CD4-positive, alpha-beta T cell treated with Interleukin-21 for 1 hour (primary cell): ENCODE measurements at places on chromosomes 3 and 15.

- no peak for DNase-seq
These were observed 50.4 kb upstream of the ATP2C1 start for GRCh38 chr3:130843441-130843840.

- no peak for DNase-seq
These were observed 4.9 kb upstream of the ZNF385D start for GRCh38 chr3:21755896-21756295.

DNA sequence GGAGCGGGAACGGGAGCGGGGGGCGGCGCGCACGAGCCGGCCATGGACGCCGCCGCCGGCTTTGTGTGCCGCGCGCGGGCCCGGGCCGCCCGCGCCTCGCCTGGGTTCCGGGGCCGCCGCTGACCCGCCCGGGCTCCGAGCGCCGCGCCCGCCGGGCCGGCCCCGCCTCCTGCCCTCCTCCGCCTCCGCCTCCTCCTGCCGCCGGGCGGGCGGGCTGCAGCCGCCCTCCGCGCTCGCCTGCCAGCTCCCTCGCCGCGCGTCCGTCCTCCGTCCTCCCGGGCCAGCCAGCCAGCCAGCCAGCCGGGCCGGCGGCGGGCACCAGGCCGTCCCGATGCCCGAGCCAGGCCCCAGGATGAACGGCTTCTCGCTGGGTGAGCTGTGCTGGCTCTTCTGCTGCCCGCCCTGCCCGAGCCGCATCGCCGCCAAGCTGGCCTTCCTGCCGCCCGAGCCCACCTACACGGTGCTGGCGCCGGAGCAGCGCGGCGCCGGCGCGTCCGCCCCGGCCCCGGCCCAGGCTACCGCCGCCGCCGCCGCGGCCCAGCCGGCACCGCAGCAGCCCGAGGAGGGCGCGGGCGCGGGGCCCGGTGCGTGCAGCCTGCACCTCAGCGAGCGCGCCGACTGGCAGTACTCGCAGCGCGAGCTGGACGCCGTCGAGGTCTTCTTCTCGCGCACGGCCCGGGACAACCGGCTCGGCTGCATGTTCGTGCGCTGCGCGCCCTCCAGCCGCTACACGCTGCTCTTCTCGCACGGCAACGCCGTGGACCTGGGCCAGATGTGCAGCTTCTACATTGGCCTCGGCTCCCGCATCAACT is at the start of gene ABHD17C:
Gene ABHD17C (plus strand): TSS at position 212 of the 812 bp plus-strand sequence. CDS start 120 bp downstream, at position 332.
- DNase-seq: peak; percentile 45

DNA sequence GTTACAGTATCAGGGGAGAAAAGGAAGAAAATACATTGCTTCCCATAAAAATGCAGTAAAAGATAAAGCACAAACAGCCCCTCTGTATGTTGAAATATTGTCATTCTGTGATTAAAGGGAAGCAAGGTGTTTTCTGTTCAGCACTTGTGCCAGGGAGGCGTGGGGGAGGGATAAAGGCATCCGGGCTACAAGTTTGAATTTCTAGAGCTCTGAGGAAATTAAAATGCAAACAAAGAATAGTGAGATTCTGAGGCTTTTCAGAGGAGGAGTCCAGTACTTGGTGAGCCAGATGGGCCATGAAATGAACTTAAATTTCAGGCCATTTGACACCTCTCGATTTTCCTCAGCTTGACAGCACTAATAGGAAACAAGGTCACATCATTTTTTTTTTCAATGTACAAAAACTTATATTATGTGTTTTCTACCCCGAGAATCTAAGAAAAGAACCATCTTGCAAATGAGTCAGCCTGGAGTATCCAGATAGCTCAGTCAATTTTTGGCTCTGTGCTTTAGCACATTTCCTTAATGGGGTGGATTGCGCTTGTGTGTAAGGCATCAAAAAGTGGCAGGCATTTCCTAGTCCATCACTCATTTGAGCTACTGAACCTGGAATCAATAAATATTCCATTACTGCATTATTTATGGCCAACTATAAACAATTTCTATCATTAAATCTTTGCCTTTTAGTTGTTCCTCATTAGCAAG is 640.8 kb upstream of the TBL1XR1 start:
- no peak for DNase-seq

DNA sequence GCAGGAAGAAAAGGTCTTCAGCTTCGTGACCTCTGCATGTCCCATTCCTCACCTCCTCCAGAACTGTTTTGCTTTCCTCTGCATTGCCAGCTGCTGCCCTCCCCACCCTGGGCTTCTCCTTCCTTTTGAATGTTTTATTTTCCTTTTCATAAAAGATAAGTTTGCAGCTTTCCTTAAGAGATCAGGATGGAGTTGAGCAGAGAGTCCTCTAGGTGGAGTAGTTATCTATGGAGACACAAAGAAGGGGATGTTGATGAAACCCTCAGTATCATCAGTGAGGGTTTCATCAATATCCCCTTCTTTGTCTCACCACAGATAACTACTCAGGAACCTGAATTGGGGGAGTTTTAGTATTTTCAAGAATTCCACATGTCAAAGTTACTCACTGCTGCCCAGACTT is 19.0 kb upstream of the SLC25A36 start:
- peak; percentile 8 for DNase-seq

- DNase-seq: no peak
These were observed 38.0 kb downstream of the TXNRD3 start for GRCh38 chr3:126616931-126617330.

GRCh38 chr15:78241017-78241416 is 6.7 kb upstream of the ACSBG1 start:
- peak; percentile 78 for DNase-seq

GRCh38 chr3:113143353-113143752 is 68.0 kb upstream of the BOC start:
- no peak for DNase-seq

DNA sequence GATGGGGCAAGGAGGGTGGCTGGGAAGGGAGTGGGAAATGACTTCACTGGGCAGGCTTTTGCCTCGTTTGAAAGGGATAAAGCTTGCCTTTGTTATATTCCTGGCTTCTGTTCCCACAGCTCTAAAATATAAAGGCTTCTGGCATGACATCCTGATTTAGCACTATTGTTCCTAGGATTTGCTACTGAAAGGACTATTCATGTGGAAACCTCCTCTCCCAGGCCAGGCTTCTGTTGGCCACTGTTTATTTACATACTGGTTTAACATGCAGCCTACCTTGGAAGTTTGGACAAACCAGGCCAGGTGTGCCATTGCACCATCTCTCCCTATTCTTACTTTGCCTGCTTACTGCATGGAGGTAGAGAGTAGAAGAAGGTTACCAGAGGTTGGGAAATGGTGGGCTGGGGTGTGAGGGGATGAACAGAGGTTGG is 2.4 kb upstream of the LMCD1 start:
- no peak for DNase-seq

DNA sequence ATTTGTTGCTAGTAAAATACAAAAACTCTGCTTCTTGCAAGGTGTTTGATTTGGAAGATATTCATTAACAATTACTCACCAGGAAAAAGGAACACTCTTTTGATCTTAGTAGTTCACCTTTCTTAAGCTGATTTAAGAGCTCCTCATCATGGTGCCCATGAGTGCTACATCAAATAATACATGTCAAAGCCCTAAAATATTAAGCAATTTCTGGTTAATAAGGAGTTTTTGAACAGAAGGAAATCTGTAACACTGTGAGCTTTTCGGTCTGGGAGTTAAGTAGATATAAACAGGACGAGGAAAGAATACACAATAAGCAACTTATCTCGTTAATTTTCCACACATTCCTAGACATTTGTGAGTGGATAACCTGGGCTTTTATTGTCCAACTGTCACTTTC is 83.9 kb upstream of the DCBLD2 start:
- no peak for DNase-seq

GRCh38 chr3:18424213-18424728 is 868 bp downstream of the SATB1 start:
- no peak for DNase-seq

DNA sequence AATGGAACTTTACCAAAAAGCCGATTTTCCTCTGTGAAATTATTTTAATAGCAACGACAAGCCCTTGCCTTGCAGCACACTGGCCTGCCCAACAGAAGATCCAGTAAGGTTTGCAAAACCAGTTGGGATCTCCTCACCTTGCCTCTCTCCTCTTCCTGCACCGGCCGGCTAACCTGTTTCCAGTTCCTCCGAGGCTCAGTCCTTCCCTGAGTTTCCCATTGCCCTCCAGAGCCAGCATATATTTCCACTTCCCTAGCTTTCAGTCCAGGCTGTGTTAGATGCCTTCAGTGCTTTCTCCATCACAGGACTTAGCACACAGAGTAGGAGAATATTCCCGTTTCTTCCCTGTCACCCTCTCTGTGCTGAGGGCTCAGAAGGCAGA is 60.3 kb downstream of the NOX5 start:
- no peak for DNase-seq

DNA sequence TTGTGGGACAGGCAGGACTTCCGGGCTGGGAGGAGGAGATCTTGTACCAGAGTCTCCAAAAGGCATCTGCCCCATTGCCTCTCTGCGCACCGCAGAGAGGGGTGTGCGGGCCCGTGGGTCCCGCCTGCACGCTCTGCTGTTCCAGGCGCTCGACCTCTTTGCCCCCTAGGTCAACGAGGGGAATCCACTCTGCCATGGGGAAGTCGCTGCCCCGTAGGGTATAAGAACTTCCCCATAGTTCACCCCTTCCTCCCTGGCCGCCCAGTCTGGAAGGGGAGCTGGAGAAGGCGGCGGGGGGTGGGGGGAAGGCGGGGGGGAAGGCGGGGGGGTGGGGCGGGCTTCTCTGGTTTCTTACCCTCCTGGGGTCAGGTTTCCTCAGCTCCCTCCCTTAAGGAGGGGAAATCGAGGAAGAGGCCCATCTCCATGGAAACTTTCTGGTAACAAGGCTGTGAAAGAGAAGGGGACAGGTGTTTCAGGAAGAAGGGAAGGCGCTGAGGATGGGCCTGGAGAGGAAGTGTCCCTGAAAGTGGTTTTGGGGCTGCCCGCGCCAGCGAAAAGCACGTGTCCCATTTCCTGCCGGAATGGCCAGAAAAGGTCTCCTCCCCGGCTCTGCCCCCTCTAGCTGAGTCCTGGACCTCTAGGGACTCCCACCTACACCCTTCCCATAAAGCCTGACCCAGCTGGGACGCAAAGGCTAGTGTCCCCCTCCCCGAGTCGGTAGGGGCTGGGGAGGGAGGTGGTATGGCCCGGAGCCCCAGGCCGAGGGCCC is 27.5 kb downstream of the NR1I2 start:
- no peak for DNase-seq

DNA sequence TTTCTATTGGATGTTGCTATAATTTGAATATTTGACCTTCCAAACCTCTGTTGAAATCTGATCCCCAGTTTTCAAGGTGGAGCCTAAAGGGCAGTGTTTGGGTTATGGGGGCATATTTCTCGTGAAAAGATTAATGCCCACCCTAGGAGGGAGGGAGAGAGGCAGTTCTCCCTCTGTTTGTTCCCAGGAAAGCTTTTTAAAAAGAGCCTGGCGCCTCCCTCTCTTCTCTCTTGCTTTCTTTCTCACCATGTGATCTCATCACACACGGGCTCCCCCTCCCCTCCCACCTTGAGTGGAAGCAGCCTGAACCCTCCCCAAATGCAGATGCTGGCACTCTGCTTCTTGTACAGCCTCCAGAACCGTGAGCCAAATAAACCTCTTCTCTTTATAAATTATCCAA is 12.4 kb upstream of the GABRA5 start:
- DNase-seq: no peak

- DNase-seq: no peak
These were observed 152.3 kb downstream of the ITPR1 start for GRCh38 chr3:4645468-4645867.

DNA sequence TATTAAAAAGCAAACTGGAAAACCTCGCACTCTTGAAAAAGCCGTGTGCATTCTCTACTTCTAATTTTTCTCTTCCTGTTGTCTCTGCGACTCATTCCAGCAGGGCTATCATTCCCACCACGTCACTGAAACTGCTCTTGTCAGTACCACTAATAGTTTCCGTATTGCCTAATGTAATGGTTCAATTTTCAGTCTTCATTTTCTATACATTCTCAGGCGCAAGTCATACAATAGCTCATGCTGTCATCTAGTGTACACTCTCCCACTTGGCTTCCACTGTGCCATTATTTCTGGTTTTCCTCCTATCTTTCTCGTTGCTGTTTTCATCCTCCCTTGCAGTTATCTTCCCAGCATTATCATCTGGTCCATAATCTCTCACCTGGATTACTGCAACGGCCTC is 160.2 kb downstream of the SPATA16 start:
- no peak for DNase-seq

GRCh38 chr3:104070906-104071305 is 1295.8 kb upstream of the ALCAM start:
- DNase-seq: no peak

GRCh38 chr3:37214076-37214475 is 39.7 kb upstream of the LRRFIP2 start:
- DNase-seq: no peak

- DNase-seq: no peak
These were observed at the start of gene BHLHE40 for GRCh38 chr3:4979428-4980228. TSS of gene BHLHE40 (plus strand) at chr3:4979437. CDS start at chr3:4979719, 282 bp downstream.

GRCh38 chr15:84057714-84058331 is 177.8 kb upstream of the GOLGA6L4 start:
- no peak for DNase-seq

- no peak for DNase-seq
These were observed 1.2 kb downstream of the CRABP1 start for GRCh38 chr15:78341057-78341987.

GRCh38 chr3:100650651-100651619 is 41.5 kb downstream of the ADGRG7 start:
- peak; percentile 29 for DNase-seq

- peak; percentile 17 for DNase-seq
These were observed 52.4 kb downstream of the TRIM69 start for GRCh38 chr15:44788748-44789147.

DNA sequence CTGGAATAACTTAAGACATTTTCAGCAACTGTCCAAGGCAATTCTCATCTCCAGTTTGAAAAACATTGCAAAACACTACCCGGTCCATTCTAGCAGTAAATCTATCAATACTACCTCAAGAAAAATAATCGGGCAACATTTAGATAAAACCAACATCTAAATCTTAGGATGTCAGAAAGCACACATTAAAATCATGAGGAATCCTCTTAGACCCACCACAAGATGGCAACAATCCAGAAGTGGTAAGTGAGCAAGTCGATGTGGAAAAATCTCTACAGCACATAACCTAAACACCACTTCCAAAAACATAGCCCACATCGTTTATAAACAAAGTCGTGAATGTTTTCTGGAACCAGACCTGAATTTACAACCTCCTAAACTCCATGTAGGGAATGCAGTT is 5.7 kb downstream of the PLCH1 start:
- no peak for DNase-seq

DNA sequence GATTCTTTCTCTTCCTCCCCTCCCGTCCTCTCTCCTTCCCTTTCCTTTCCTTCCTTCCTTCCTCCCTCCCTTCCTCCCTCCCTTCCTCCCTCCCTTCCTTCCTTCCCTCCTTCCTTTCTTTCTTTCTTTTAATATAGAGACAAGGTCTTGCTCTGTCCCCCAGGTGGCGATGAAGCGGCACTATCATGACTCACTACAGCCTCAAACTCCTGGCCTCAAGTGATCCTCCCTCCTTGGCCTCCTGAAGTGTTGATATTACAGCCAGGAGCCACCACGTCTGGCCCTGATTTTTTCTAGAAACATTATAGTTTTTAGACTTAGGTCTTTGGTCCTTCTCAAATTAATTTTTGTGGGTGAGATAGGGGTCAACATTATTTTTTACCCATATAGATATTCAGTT is 15.5 kb downstream of the GRM2 start:
- no peak for DNase-seq
